ENCODE measurements at places on chromosomes 16 and 17. TPM values are rescaled to one million over a fixed set of nuclear protein-coding genes. Genes with fewer than 3 reads are reported as not detected.

NPIPA3 gene
- 1.0 TPM for total RNA-seq

MPV17L gene
- total RNA-seq: 4.6 TPM

ITPRIPL2 gene
- total RNA-seq: 14.3 TPM

SPPL2C gene
- not detected for total RNA-seq

CISD3 gene
- total RNA-seq: 86.3 TPM

PRAC2 gene
- total RNA-seq: not detected

TRIM72 gene
- 0.02 TPM for total RNA-seq

ITGB3 gene
- 5.7 TPM for total RNA-seq

TMEM238L gene
- not detected for total RNA-seq

TNS4 gene
- 86.7 TPM for total RNA-seq

KDM8 gene
- total RNA-seq: 2.1 TPM

FOXO3B gene
- total RNA-seq: 5.3 TPM

KRT13 gene
- total RNA-seq: 0.30 TPM

CEP295NL gene
- total RNA-seq: 0.39 TPM

GAA gene
- 55.7 TPM for total RNA-seq

CORO6 gene
- total RNA-seq: 6.8 TPM

MPP2 gene
- 2.4 TPM for total RNA-seq

NOG gene
- total RNA-seq: 1.1 TPM

C16orf46 gene
- 0.78 TPM for total RNA-seq

DNAH9 gene
- total RNA-seq: not detected

LLGL2 gene
- total RNA-seq: 26.3 TPM

CHTF8 gene
- 102 TPM for total RNA-seq

SHISA9 gene
- total RNA-seq: not detected

C16orf86 gene
- 0.11 TPM for total RNA-seq

PTX4 gene
- total RNA-seq: not detected

DNASE1L2 gene
- total RNA-seq: 1.7 TPM

PRDM7 gene
- not detected for total RNA-seq

PPY gene
- total RNA-seq: not detected

TBC1D3D gene
- total RNA-seq: not detected

TBC1D28 gene
- not detected for total RNA-seq

CTRB2 gene
- total RNA-seq: not detected

RNU2-1 gene
- total RNA-seq: not detected

NPIPB6 gene
- 3.3 TPM for total RNA-seq

ENGASE gene
- 18.3 TPM for total RNA-seq

KIF2B gene
- total RNA-seq: not detected

SLFN12L gene
- not detected for total RNA-seq

SCIMP gene
- not detected for total RNA-seq

OR3A3 gene
- total RNA-seq: not detected

PDILT gene
- total RNA-seq: not detected

NDRG4 gene
- 29.3 TPM for total RNA-seq

MT1E gene
- total RNA-seq: not detected

TBC1D3I gene
- 0.15 TPM for total RNA-seq

PEX12 gene
- 8.0 TPM for total RNA-seq

FBXW10 gene
- total RNA-seq: 0.96 TPM

MSLN gene
- total RNA-seq: 1.4 TPM

RCVRN gene
- not detected for total RNA-seq

CPHXL2 gene
- total RNA-seq: not detected

GPR139 gene
- total RNA-seq: not detected

NEUROD2 gene
- not detected for total RNA-seq

FOXF1 gene
- total RNA-seq: not detected

PABPN1L gene
- total RNA-seq: not detected

MYO1D gene
- total RNA-seq: 1.5 TPM

TVP23B gene
- total RNA-seq: 78.6 TPM

NPLOC4 gene
- 107 TPM for total RNA-seq

TBC1D3K gene
- not detected for total RNA-seq

TGFB1I1 gene
- 34.3 TPM for total RNA-seq

KRTAP2-1 gene
- not detected for total RNA-seq

SDR42E1 gene
- 2.3 TPM for total RNA-seq

FBXO39 gene
- total RNA-seq: not detected
